Activated T-cell treated with anti-CD3 and anti-CD28 coated beads, Interleukin-2, amount 50 U/mL, for 1 hour (primary cell): ENCODE measurements at places on chromosomes 6 and 20.

DNA sequence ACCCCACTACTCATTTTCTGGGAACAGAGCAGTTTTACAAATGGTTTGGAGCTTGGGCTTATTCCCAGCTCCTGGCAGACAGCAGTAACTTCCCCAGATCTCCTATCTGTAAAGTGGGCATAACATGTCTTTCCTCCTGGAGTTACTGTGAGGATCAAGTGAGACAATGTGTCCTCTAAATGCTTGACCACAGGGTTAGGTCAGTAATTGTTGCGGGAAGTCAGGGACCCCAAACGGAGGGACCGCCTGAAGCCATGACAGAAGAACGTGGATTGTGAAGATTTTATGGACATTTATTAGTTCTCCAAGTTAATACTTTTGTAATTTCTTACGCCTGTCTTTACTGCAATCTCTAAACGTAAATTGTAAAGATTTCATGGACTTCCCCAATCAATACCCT lies 15.3 kb upstream of the ZNFX1 start:
- no peak for DNase-seq

- no peak for DNase-seq
These were observed 610 bp downstream of the PSORS1C1 start for GRCh38 chr6:31114970-31115849.

GRCh38 chr6:125002406-125002741 lies 40.1 kb downstream of the RNF217 start:
- DNase-seq = no peak

GRCh38 chr6:83514466-83514865 lies 2.1 kb downstream of the PRSS35 start:
- DNase-seq = no peak

DNA sequence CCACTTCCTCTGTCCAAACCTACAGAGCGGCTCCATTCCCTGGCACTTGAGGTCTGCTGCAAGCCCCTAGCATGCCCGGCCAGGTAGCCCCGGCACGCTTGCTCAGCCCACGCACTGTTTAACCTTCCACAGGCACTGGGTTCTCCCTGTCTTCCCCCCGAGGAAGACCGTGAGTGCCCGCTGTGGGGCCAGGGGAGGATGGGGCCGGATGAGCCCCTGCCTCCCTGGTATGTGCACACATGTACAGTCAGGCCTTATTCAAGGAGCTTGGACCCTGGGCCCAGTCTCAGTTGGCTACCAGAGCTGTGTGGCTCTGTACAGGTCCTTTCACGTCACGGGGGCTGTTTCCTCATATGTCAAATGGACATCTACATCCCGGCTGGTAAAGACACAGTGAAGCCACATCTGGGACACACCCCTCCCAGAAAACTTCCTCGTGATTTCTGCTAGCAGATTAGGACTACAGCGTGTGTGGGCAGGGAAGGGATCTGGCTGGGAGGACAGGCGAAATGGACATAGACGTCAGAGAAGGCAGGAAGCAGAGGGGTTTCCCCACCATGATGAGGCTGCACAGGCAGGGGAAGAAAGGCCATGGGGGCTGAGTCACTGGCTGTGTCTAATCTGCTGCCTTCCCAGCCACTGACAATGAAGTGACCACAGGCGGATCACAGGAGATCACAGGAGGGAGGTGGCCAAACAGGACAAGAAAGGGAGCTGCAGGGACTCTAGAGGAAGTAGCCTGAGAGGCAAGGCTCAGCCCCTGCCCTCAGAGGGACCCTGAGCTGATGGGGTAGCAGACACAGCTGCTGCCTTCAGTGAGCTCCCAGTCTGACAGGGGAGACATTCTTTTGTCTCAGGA lies 62.9 kb downstream of the MRPL14 start:
- no peak for DNase-seq

DNA sequence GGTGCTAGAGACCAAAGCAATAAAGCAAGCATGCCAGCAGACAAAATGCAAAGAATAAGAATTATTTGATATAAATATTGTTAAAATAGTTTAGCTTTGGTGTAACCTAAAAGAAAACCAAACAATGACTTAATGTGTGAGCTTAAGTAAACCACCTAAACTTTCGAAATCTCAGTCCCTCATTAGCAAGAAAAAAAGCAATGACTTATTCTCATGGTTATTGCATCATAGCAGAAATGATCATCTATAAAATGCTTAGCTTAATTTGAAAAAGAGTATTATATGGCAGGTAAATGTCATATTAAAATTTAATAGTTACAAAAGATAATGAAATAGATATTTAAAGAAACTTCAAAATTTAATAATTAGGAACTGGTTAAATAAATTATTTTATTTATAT lies 1395.7 kb upstream of the EYS start:
- DNase-seq = no peak

DNA sequence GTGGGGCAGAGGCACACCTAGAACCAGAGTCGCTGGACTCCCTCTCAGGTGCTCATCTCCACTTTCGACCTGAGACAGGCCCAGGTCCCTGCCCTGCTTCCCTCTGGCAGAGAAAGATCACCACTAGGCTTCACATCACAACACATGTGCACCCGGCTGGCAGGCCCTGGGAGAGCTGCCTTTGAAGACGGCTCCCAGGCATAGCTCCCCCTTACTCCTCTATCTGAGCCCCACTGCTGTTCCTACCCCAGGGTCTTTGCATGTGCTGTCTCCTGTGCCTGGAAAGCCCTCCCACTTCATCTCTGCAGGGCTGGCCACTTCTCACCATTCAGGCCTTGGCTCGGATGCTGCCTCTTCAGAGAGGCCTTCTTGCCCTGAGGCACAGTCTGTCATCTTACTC lies 89.2 kb downstream of the NOL4L start:
- no peak for DNase-seq

DNA sequence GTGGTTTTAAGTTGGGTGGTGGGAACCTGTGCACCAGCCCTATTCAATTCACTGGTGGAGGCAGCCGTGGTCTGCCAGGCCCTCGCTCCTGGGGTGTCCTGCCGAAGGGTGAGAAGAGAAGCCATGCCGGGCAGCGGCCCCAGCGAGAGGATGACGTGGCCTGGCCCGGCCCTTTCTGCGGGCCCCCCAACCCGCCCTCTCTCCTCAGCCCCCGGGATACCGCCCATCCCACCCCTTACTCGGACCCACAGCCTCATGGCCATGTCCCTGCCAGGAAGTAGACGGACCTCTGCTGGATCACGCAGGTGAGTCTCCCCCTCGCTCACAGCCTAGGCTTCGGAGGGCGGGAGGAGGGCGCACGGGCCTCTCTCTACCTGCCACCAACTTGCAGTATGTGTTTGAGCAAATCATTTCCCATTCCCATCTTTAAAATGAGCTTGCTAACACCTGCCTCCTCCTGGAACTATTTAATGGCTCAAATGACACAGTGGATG lies 30.1 kb downstream of the SNPH start:
- no peak for DNase-seq

DNA sequence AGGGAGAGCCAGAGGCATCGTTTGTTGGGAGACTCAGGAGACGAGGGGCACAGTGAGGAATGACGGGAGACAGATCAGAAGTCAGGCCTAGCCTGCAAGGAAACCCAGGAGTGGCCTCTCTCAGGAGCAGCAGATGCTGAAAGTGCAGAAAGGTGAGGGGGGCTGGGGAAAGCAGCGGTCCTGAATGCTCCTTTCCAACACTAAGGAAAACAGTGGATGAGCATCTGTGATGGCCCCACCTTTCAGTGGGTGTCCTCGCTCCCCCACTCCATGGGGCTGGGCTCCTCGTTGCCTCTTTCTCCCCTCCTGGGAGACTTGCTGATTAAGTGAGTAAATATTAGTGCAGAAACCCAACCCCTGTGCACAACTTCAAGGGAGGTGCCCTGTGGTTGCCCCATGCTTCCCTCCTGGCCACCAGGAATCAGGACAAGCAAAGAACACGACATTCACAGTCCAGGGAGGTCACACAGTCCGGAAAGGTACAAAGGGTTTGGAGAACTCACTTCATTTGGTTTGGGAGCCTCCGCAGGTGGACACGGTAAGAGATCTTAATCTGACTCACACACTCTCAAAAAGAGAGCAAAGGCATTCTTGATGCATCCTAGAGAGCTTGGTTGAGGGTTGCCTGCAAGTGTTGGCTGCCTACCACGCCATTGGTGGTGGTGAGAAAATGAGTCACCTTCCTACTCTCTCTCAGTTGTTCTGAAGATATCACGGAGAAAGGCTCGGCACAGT lies 9.7 kb upstream of the BPIFB1 start:
- no peak for DNase-seq

GRCh38 chr6:68238097-68238601 lies 396.9 kb upstream of the ADGRB3 start:
- DNase-seq = no peak

DNA sequence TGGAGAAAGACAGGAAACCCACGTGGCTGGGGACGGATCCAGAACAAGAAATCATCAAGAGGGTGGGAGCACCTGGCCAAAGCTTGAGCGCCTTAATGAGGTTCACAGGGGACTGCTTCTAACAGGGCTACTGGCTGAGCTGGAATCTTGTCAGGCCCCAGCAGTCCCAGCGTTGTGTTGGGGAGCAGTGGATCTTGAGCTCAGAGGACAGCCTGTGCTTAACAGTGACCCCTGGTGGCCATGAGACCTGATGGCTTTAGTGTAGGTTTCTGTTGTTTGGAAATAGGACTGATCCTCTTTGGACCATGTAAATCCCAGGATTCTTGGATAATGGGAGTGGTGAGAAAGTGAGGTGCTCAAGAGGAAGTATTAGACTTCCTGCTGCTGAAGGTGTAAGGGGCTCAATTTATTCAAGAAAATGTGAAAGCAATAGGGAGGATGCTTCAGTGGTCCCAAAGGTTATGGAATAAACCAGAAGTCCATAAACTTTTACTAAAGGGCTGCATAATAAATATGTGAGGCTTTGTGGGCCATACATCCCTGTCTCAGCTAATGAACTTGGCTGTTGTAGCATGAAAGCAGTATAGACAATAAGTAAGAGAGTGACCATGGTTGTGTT lies 216.2 kb downstream of the NFATC2 start:
- DNase-seq = peak; percentile 52

- DNase-seq = no peak
These were observed 121.4 kb downstream of the REV3L start for GRCh38 chr6:111361648-111362047.

DNA sequence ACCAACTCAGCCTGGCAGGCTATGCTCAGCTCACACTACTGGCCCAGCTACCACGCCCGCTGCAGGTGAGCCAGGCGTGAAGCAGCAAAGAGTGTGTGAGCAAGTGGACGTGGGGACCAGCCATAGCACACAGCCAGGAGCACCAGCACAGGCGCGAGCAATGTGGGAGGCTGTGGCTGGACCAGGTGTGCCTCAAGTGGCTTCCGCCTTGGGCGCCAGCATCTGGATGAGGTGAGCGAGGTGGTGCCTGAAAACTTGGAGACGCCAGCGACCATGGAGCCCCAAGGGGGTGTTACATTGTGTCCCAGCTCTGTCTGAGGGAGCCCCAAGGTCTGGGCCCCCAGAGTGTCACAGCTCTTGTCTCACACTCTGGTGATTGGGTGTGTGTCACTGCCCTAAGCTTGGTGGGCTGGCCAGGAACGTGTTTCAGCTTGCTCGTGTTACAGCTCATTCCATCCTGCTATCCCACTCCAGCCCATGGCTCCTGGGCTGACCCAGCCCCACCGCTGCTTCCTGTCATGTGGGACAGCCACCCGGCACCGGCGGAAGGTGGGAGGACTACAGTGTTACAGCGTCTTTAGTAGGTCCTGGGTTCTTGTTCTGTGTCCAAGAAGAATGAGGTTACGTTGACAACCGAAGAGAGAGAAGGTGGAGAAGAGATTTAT lies 508.0 kb upstream of the MMS22L start:
- no peak for DNase-seq

DNA sequence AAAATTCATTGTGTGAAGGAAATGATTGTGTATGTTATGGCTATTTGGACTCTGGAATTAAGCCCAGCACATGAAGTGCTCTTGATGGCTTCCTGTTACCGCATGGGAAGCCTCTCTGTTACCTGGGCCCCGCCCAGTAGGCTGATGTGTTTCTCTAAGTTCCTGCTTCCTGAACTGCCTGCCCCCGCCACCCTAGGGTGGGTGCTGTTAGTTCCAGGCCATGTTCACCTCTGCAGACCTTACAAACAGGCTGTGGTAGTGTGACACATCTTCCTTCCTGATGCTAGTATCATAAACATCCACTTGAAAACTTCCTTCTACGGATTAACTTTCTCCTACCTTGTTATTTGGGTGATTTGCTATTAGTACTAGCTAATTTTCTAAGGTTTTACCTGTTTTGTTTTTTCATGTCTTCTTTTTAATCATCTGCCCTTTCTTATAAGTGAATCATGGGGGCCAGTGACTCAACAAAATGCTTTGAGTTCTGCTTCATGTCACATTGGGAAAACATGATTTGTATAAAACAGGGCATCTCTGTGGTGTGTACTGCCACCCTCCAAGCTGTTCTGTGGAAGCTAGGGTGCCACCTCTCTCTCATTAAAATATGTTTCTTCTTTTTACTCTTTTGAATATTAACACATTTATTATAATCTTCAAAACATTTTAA lies 40.6 kb downstream of the SH3BGRL2 start:
- peak; percentile 53 for DNase-seq
